ENCODE measurements at places on chromosomes 6 and 20.

- DNase-seq: no peak
Measured at GRCh38 chr6:68008445-68008844, 626.6 kb upstream of the ADGRB3 start.

DNA sequence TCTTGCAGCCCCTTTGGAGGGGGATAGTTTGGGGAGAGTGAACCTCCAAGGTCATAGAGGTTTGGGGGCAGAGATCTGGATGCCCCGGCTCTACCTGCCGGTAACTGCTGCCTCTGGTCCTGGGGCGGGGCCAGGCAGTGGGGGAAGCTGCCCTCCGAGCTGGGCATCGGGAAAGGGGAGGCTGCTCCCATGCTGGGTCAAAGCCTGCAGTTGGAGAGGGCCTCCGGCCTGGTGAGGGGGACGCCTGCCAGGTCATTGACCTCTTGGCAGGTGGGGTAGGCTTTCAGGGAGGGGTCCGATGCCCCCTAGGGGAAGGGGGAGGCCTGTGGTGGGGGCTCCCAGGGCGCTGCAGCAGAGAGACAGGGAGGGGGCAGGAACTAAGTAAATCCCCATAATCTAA is 7.1 kb downstream of the COL11A2 start:
- DNase-seq: no peak

GRCh38 chr20:55253781-55254180 is 751.5 kb downstream of the CBLN4 start:
- DNase-seq: no peak

GRCh38 chr6:119182875-119183274 is 104.4 kb upstream of the FAM184A start:
- DNase-seq: no peak

GRCh38 chr6:163457637-163458561 is 43.4 kb downstream of the QKI start:
- no peak for DNase-seq

DNA sequence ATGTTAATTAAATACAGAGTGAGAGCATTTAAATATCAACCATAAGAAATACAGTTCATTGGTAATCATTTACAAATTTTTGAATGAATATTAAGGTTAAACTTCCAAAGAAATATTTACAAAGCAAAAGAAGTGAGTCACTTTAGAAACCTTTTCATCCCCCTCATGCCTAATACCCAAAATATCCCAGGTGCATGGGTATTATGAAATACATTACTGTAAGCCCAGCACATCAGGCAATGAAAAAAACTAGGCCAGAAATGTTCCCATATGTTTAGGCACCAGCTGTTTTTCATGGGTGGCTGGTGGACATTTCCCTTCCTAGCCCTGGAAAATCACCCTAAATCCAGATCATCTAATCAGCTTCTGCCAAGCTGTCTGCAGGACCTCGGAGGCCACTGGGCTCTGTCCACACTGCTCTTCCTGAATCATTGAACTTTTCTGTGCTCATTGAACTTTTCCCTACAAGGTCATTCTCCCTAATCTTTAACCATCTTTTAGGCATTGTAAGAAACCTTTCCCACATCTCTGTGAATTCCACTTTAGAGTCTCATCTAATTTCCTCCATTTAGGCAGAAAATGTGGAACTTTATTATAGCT is 145.3 kb upstream of the STXBP5 start:
- no peak for DNase-seq

DNA sequence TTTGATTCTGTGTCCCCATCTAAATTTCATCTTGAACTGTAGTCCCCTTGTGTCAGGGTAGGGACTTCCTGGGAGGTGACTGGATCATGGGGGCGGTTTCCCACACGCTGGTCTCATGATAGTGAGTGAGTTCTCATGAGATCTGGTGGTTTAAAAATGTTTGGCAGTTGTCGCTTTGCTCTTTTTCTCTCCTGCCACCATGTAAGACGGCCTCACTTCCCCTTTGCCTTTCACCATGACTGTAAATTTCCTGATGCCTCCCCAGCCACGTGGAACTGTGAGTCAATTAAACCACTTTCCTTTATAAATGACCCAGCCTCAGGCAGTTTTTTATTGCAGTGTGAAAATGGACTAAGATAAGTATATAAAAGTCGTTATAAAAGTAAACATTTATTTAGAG is 80.5 kb upstream of the SGK1 start:
- DNase-seq: no peak

- DNase-seq: no peak
Measured at GRCh38 chr20:44064501-44065400, 122.2 kb downstream of the JPH2 start.

DNA sequence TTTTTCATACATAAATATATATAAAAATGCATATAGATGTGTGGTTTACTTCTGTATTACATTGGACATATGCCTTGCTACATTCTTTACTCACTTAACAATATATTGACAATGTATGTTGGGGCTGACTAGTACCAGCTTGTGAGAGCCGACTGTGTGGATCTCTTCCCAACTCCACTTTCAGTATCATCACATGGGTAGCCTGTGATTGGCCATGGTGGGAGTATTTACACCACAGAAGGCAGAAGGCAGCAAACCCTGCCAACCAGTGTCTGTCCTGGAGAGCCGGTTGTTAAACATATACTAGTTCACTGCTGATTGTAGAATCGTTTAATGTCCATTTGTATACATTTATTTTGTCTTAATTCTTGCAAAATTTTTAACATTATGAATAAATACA is 638.7 kb downstream of the DHX35 start:
- DNase-seq: no peak

DNA sequence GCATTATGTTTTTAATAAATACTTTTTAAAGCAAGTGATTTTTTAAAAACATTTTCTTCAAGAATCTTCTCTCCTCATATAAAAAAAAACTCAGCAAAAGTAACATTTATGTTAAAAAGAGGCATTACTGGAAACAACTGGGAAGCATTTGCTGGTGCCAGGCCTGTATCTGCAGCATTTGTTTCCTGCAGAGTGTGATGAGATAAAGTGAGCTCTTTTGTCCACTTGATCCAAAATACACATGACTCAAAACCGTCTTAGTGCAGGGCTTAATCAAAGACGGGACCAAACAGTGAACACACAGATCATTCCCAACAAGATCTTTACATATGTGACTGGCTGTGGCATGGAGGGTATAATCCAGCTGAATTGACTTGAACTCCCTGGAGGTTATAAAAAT is 28.3 kb upstream of the RIPPLY2 start:
- DNase-seq: no peak

DNA sequence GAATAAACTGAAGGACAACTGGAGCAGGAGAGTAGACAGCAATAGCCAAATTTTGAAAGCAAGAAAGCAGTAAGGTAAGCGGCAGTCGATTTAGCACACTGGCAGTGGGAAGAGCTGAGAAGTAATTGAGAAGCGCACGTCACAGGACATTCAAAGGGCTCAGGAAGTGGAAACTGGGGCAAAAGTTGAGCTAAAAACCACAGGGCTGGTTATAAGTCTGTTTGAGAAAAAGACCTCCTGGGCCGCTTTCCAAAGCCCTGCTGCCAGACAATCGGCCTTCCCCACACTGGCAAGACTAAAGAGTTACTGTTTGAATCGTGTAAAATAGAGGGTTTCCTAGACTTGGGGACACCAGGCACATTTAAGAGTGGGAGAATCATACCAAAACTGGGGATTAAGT is 161.4 kb downstream of the DNAH8 start:
- DNase-seq: no peak

DNA sequence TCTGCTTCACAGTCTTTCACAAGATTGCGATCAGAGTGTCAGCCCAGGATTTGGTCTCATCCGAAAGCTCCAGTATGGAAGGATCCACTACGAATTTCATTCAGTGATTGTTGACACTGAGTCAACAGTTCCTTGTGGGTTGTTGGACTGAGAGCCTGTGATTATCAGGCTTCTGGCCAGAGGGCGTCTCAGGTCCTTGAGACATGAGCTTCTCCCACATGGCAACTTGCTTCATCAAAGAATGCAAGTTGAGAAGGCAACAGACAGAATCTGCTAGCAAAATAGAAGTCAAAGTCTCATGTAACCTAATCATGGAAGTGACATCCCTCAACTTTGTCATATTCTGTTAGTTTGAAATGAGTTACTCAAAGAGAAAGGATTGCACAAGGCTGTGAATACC is 40.5 kb upstream of the PKHD1 start:
- DNase-seq: no peak

DNA sequence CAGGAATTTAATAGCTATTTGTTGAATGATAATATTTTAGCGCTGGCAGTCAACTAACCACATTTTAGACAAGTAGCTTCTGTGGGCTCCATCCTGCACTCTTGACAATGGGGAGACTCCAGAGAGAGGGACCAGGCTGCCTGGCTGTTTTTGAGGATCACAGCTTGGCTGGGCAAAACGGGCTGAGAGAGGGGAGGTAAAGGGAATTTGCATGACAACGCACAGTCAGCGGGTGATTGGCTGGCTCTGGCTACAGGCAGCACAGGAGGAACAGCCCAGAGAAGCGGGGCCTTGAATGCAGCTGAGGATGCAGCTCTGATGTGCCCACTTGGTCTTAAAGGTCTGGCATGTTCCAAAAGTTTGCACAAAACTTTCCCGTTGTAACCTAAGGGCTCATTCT is 41.2 kb downstream of the LRFN2 start:
- no peak for DNase-seq

DNA sequence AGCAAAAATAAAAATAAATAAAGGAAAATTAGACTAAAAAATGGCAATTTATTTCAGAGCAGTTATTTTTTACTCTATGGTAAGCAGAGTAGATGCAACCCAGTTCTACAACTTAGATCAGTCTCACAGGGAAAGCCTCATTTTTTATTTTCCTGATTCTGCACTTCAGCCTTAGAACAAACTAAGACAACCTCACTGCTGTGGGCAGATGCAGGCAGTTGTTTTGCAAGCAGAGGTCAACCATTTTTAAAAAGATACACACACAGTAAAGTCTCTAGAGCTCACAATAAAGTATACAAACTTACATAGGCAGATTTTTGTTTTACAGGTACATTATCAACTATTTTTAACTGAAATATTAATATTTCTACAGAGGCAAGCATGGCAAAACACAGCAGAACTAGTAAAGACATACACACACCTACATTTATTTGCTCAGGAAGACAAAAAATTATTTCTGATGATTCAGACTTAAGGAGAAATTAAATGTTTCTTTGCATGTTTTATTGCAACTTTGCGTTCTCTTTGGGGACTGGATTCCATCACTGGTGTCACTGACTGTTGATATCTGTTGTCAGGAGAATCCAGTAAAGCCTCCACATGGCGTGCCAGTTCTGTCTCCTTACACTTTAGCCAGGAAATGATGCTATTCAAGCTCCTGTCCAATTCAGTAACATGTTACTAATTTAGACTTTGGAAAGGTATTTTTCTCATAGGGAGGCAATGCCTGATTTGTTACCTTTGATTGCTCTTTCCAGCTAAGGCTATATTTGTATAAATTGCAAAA is 102.7 kb downstream of the TRDN start:
- DNase-seq: no peak

DNA sequence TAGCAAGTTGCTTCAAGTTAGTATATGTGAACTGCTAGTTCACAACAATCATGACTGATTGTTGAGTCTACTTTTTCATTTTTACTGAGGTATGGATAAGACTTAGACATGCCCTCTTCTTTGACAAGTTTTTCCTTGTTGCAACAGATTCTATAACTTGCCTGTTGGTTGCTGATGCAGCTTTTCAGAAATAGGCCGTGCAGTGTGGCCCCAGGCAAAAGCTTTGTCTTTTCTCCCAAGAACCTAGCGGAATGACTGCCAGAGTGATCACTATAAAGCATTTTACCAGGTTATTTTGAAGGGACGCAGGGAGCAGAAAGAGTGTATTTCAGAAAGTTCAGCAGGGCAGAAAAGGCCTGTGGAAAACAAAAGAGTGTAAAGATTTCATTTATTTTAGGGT is 16.0 kb downstream of the HECA start:
- DNase-seq: no peak
